ENCODE measurements at places on chromosomes 2 and 18.

DNA sequence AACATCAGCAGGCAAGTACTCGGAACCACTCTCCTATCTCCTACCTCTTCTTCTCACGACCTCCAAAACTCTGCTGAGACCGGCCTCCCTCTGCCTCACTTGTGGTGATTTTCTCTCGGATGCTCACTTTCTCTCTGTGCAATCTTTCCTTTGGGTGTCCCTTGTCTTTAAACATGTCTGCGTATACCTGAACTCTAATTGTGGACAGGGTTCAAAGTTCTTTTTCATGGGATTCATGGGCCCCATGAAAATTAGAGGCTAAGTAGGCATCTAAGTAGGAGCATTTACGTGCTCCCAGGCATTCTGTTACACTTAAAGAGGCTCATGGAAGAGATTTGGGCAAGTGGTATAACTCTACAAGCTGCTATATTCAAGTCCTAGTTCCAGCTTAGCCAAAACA lies 2.1 kb upstream of the PPP1CB start:
- no peak for DNase-seq

GRCh38 chr2:109128616-109129355 lies at the start of gene SH3RF3:
TSS of gene SH3RF3 (plus strand) at chr2:109129205.
- peak; percentile 47 for DNase-seq

GRCh38 chr2:148907085-148907785 lies 32.2 kb downstream of the KIF5C start:
- DNase-seq = no peak

- DNase-seq = no peak
Observed at GRCh38 chr2:138084206-138084605, 119.9 kb downstream of the HNMT start.

DNA sequence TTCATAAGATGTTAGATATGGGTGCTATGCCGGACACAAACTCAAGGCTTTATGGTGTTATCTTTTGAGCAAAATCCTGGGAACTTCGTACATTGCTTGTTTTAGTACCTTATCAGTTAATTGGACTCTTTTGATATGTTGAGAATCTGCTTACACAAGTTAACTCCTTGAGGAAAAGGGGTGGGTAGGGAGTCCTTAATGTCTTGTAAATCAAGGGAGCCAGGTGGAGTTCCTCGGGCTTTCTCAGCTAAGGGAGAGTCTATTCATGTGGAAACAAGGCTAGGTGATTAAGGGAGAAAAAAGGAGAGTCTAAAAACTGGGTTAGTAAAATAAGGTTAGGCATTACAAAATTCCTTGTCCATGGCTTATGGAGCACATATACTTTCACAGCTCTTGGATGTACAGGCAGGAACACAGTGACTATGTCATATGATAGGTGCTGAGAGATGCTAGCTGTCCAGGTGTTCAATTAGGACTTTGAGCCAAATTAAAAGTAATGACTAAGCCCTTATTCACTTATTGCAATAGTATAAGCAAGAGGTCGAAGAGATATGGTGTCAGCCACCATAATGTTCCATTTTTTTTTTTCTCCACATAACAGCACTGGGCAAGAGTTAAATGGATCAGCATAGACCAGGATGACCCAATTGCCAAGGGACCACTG lies 59.5 kb upstream of the DYNAP start:
- DNase-seq = no peak

- no peak for DNase-seq
Observed at GRCh38 chr2:56192664-56193305, 9.0 kb downstream of the CCDC85A start.

DNA sequence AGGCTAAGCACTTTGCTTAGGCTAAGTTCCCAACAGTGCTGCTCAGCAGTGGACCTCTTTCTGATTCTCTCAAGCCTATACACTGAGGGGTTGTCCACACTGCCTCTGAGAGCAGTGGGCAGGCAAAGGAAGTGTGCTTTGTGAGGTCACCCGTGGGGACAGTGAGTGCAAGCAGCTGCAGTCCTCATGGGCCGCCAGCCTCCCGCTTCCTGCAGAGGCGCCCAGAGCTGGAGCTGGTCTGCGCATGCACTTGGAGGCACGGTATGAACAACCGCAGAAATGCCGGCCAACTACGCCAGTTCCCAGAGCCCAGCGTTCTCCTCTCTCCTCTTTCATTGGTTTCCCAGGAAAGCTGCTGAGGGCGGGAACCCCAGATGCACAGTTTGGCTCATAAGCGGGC lies 149.5 kb upstream of the DLX2 start:
- no peak for DNase-seq

DNA sequence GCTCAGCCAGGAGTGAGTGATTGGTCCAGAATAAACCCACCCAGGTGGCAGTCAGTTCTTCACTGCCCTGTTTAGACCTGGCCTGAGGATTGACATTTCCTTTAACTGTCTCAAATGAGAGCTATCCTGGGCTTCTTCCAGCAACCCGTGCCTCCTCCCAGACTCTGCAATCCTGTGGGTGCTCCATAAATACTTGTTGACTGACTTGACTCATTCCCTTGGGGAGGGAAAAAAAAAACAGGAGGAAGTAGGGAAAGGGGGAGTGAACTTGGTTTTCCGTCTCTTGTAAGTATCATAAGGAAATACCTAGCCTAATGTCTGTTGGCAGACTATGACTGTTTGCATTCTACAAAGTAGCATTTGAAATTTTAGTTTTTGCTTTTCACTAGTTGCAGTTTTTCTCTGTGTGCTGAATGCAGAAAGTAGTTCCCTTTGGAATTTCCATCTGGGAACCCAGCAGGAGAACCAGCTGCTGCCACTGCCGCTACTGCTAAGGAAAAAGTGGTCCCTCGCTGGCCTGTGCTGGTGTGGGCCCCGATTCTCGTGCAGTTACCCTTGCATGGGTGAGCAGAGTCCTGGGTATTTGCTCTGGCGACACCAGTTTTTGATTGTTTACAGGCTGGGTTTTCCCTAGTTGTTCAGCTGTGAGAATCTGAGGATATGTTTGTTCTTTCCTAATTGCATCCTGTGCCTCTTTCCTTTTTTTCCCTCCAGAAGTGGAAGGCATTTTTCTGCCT lies 78.8 kb downstream of the TGOLN2 start:
- DNase-seq = no peak

DNA sequence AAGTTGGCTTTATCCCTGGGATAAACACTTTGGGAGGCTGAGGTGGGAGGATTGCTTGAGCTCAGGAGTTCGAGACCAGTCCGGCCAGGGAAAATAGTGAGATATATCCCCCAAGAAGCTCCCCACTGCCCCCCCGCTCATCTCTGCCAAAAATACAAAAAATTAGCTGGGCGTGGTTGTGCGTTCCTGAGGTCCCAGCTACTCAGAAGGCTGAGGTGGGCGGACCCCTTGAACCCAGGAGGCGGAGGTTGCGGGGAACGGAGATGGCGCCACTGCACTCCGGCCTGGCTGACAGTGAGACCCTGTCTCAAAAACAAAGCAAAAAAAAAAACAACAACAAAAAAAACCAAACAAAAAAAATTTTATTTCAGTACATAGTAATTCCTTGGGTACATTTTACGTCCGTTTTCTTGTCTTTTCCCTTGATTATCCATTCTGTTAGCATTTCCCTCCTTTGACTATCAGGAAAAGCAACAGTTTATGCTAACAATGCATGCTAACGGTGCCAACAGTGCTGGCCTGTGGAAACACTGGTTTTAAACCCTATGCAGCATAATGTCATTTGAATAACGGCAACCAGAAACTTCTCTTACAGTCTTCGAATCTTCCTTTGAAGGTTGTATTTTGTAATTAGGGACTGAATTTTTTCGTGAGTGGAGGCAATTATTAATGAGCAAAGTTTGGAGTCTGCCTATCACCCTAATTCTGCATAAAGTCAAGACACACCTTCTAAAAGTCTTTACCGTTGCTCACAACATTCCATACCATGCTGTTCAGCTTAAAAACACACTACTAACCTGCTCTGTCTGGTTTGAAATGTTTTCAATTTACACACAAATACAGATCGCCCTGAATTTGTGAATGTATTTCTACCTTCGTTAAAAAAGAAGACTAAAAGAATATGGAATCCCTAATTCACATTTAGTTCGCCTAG lies 721 bp upstream of the MIB1 start:
- DNase-seq = peak; percentile 2

DNA sequence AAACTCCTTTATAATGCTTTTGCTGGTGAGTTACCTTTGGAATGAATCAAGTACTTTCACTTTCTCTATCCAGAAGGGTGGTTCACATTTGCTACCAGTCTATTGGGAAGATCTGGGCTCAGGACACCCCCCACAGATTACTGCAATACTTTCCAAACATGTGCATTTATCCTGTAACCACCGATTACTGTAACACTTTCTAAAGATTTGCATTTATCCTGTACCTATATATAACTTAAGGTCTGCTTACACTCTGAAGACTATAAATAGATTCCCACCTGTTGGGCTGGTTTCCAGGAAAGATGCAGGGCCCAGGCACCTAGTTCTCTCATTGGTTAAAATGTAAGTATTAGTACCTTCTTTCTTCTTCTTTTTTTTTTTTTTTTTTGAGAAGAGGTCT lies 113.0 kb upstream of the NEDD4L start:
- DNase-seq = no peak

- peak; percentile 57 for DNase-seq
Observed at GRCh38 chr2:200905618-200906296, 16.6 kb downstream of the NIF3L1 start.

DNA sequence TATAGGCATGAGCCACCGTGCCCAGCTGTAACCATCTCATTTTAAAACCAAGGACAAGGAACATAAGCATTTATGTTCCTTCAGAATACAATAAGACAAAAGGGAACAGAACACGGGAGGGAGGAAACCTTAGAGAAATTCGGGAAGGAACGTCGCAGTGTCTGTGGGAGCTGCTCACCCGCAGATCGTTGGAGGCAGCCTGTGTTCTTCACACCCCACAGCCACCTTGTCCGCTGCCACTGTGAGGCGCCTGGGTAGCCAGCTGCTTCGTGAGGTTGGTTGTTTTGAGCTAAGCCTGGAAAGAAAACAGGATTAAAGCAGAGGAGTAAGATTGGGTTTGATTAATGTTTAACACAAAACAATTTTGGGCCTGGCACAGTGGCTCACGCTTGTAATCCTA lies 250.0 kb downstream of the FHOD3 start:
- DNase-seq = no peak

DNA sequence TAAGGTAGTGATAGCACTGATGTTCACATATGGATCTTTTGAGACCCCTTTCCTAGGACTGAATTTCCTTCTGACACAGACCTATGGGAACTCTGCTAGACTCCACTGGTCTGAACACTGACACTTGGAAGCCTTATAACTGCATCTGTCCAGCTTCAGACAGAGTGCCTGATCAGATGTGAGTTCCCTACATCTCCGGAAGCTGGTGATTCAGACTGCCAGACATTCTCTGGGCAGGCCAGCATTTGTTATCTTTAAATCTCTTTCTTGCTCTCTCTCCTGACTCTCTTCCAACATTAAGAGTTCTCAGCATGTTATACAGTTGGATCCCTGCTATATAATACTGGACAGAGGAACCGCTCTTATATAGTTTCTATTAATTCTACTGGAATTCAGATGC lies 408.5 kb downstream of the ZEB2 start:
- no peak for DNase-seq

DNA sequence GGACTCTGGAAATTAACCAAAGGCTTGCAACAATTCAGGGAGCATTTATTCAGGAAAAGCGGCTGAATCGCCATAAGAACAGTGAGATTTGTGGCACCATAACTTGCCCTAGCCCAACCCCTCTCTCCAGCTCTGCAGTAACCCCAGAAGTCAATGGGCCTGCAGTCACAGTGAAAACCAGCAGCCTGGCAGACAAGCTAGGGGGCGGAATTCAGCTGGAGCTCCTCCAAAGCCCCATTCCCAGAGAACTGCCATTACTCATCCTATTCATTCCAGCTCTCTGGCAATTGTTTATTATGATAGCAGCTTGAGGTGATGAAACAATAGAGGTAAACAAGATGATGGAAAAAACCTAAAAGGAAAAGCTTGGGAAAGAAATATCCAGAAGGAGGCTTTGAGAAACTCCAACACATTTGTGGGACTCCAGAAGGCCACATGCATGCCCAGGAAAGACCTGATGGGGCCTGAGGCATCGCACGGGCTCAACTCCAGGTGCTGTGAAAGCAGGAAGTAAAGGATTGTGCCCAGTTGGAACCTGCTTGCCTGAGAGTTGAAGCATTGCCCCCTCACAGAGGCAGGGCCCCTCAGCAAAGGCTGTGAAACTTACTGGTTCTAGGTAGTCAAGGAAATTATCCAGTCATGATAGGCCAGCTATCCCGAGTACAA lies 126.7 kb downstream of the TWIST2 start:
- DNase-seq = no peak

DNA sequence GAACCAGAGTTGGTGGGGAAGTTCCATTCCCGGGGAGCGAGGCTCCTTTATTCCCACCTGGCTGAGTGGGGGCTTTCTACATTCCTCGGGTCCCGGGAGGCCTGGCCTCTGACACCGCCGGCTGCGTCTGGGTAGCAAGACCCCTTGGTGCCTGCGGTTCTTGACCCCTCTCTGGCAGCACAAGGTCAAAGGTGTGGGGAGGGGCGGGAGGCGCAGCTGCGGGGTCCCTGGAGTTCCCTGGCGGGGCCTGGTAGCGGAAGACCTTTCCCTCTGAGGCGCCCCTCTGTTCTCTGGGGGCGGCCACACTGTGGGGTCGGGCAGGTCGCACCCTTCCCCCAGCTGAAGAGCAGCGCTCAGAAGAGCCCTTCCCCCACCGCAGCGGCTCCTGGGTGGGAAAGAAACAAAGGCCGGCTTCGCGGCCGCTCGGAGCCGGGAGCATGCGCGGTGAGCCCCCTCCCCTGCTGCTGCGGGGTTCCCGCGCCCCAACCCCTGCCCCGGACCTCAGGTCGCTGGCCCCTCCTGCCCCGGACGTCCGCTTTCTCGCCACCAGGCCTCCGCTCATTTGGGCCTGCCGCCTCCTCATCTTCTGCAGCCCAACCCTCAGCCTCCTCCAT lies 146.3 kb downstream of the ANKRD44 start:
- no peak for DNase-seq

- DNase-seq = no peak
Observed at GRCh38 chr2:54208364-54209240, 47.4 kb downstream of the TSPYL6 start.

- DNase-seq = no peak
Observed at GRCh38 chr2:132937629-132938028, 267.6 kb upstream of the LYPD1 start.

GRCh38 chr18:76472829-76473228 lies 22.2 kb downstream of the ZNF516 start:
- DNase-seq = no peak

- DNase-seq = no peak
Observed at GRCh38 chr2:236176417-236176816, 8.2 kb upstream of the GBX2 start.

DNA sequence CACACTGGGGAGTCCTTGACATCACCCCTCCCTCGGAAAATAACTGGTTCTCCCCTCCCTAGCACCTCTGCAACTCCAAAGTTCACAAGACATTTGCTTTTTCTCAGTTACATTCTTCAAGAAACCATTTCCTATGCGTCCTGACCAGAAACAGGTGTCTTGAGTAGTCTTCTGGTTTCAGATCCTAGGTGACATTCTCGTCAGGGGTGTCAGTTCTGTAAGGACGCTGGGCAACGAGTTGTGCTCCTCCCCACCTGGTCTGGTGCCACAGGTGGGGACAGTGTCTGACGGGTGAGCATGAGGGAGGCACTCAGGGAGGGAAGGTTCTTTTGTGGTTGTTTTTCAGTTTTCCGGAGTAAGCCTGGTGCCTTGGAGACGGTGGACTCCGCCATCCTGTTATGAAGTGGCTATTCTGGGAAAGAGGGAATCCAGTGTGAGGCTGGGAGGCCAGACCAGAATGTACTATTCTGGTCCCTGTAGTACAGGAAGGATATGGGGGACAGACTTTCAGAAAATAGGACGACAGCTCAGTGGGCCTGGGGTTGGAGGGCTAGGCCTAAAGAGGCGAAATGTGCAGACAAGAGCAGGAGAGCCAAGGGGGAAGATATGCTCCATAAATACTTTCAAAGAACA lies 50.6 kb downstream of the EPAS1 start:
- DNase-seq = no peak
